ENCODE measurements at places on chromosomes 4 and X.

GRCh38 chr4:1349359-1350168 is 2.6 kb downstream of the UVSSA start:
- DNase-seq: no peak

GRCh38 chr4:144699565-144699964 is 53.6 kb downstream of the HHIP start:
- no peak for DNase-seq

GRCh38 chr4:77579406-77580076 is 26.1 kb upstream of the CXCL13 start:
- no peak for DNase-seq

DNA sequence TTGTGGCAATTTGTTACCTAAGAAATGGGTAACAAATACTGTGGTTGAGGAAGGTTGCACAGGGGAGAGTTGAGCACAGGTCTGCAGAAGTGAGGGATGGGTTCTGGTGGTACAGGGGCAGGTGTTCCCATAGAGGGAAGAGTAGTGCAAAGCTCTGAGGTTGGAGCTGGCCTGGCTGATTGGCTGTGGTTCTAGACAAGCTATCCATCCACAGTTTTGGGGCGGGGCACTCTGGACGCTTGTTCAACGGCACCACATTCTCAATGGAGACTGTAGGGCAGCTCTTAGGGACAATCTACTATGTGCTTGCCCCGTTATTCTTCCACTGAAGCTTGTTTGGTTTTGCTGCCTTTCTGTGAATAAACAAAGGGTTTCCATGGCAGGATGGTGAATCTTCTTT is 35.4 kb downstream of the NAT8L start:
- DNase-seq: no peak

DNA sequence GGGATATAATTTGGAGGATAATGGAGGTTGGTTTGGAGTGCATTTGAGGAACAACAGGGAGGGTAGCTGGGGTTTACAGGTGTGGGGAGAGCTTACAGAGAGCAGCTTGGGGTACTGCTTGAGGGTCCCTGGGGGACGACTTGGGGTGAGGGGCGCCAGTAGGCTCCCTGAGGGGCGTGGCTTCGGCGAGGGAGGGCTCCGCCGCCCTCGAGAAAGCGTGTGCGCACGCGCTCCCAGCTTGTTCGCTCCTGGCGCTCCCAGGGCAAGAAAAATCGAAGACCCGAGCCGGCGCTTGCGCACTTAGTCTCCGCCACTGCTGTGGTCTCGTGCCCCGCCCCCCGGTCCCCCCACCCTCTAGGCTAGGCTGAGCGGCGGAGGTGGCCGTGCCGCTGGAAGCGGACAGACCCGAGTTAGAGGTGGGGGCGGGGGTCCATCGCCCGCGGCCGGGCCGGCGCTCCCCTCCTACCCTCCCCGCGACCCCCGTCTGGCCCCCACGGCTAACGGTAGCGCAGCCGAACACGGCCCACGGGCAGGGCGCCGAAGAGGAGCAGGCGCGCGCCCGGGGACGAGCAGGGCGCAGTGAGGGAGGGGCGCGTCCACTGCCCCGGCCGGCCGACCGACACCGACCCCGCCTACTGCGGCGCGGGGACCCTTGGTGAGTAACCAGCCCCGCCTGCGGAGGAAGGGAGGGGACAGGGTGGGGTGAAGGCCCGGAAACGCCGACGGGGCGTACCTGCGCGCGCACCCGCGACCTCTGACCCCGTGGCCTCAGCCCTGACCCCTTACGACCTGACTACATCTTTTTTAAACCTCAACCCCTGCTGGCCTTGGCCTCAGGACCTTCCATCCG is 5.4 kb upstream of the CCDC120 start:
- DNase-seq: no peak

- DNase-seq: no peak
Observed at GRCh38 chr4:32985256-32985655, 2265.1 kb downstream of the PCDH7 start.

- DNase-seq: no peak
Observed at GRCh38 chr4:67556436-67556835, 2.1 kb upstream of the STAP1 start.

GRCh38 chrX:136021903-136022302 is 36.7 kb downstream of the SLC9A6 start:
- no peak for DNase-seq

DNA sequence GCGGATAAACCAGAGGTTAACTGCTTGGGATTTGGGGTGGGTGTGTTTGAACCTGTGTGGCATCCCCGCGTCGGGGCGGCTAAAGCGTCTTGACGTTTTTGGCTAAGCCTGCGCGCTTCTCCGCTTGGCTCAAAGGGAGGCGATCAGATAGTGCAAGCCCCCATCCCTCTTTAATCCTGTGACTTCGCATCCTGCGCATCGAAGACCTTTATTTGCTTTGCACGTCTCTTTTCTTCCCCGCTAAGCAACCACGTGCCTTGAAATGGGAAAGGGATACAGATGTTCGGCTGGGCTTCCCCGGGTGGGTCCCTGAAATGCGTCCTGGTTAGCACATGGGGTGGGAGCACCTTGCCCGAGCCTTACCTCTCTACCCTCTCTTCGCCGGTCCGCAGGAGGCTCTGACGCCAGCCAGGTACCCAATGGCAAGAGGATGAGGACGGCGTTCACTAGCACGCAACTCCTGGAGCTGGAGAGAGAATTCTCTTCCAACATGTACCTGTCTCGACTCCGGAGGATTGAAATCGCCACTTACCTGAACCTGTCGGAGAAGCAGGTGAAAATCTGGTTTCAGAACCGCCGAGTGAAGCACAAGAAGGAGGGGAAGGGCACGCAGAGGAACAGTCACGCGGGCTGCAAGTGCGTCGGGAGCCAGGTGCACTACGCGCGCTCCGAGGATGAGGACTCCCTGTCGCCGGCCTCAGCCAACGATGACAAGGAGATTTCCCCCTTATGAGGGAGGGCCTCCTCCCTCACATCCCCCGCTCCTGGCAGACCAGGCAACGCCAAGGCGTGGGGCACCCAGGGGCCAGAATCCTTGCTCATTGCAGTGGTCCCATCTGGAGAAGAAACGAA is 1.5 kb downstream of the GSX2 start:
- DNase-seq: no peak

GRCh38 chrX:123590842-123591486 is 141.9 kb downstream of the THOC2 start:
- no peak for DNase-seq

DNA sequence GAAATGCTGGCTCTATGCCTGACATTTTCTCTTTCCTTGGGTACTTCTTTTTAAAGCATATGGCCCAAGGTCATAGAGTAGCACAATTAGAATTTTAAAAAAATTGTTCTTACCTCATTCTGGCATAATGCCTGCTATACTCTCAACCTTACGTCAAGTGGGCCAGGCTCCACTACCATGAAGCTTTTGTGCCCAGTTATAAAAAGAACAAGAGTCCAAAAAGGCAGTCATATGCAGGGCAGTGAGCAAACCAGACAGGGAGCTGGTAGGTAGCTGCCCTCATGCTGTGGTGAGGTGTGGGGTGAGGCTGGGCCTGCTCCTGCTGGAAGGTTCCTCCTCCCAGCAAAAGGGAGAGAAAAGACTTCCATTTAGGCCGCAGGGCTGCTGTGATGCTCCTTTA is 64.4 kb upstream of the UCP1 start:
- DNase-seq: no peak

DNA sequence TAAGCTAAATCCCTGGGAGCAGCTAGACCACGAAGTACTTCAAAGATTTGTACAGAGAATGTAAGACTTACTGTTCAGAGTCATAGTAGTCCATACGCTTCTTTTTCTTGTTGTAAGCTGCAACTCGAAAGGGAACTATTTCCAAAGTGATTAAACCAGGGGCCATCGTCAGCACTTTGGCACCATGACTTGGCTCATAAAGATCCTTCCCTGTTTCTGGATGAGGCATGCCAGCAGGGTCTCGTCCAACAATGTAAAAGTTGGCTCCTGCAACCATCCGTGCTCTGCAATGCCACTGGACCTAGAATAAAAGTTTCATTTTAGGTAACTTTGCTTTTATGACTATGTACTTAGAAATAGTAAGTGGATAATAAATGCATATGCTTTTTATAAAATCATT is 88.5 kb downstream of the PAPSS1 start:
- DNase-seq: no peak

DNA sequence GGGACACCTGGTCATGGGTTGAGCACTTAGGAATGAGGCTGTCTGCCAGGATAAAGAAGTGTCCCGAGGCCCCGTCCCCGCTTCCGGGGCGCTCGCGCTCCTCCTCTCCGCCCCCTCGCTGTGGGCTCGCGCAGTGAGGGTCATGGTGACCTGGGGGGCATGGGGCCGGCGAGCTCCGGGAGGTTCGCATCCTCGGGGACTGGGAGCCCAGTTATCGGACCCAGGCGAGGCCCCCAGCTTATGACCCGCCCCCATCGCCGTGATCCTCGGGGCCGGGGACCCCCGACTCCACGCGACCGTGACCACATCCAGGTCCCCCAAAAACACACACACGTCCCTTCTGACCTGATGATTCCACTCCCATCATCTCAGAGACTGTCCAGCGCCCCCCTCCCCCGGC is 35.3 kb upstream of the SRPX start:
- DNase-seq: no peak

- no peak for DNase-seq
Observed at GRCh38 chr4:181582595-181582994, 660.6 kb upstream of the TENM3 start.

- DNase-seq: no peak
Observed at GRCh38 chr4:19309378-19309777, 942.3 kb upstream of the SLIT2 start.

DNA sequence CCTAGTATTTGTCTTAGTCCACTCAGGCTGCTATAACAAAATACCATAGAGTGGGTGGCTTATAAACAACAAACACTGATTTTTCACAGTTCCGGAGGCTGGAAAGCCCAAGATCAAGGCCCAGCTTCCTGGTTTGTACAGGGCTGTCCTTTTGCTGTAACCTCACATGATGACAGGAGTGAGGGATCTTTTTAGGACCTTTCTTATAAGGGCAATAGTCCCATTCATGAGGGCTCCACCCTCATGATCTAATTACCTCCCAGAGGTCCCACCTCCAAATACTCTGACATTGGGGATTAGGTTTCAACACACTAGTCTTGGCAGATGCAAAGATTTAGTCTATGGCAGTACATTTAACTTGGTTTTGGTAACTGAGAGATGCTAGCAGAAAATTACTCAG is 20.9 kb downstream of the GPAT3 start:
- no peak for DNase-seq

DNA sequence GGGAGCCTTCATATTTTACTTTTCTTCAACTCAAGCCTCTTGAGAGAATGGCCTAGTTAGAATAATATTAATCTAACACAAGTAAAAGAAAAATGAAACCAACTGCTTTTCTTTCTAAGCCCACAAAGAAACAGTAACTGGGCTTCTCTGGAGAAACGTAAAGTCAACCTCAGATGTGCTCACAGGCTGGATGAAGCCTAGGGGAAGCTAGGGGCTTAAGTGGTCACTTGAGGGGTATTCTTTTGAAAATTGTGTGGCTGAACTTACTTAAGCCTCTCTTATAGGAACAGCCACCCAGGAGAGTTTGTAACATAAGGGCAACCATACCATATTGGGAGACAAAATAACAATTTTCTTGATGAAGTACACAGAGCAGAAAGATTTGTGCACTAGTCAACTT is 279.0 kb downstream of the SPRY1 start:
- DNase-seq: no peak

DNA sequence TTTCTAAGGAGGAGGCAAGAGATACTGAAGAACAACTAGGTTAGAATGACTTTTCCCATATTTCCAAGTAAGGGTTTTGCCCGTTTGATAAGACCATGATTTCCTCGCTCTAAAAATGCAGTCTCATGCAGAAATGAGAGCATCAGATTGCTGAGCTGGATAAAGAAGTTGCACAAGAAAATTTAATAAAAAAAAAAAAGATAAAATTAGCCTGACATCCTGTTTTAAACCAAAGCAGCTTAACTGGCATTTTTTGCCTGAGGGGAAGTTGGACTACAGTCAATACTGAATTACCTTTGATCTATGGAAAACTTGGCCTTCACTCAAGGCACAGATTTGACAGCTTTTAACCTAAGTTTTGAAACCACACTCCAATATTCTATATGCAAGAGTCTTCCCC is 208.4 kb downstream of the GASK1B start:
- no peak for DNase-seq

- DNase-seq: no peak
Observed at GRCh38 chr4:75513526-75514130, 575 bp downstream of the RCHY1 start.

GRCh38 chr4:154030746-154031145 is 241.9 kb upstream of the SFRP2 start:
- no peak for DNase-seq

Data from Panc1 (cell line).